ENCODE measurements at places on chromosomes 12 and 14.

DNA sequence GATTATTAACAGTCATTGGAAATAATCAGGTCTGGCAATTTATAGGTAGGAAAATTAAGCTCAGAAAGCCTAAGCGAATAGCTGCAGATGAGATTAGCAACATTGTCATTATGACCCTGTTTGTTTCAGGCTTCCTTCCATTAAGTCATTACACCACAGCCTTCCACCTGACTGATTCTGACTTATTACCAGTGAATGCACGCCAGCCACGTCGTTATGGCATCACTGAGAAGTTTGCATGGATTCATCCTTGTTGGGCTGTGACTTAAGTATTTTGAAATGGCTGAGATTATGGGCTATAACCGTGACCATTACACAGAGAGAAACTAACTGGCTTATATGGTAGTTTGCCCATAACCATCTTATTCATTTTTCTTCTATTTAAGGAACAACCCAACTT, 18.6 kb downstream of the RASSF8 start:
- DNase-seq = no peak

- no peak for DNase-seq
Measured at GRCh38 chr12:84698576-84699333, 213.8 kb downstream of the SLC6A15 start.

DNA sequence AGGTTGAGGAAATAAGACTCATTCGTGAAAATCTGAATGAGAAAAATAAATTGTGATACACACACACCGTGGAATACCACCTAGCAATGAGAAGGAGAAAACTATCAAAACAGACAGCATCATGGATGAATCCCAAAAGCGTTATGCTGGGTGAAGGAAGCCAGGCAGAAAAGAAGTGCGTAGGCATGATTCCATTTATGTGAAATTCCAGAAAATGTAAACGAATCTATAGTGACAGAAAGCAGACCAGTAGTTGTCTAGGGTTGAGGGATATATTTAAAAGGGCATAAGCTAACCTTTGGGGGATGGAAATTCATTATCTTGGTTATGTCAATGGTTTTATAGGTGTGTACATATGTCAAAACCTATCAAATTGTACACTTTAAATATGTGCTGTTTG, 42.5 kb upstream of the ANO2 start:
- DNase-seq = no peak

GRCh38 chr12:6084261-6084968, 40.1 kb downstream of the VWF start:
- no peak for DNase-seq

DNA sequence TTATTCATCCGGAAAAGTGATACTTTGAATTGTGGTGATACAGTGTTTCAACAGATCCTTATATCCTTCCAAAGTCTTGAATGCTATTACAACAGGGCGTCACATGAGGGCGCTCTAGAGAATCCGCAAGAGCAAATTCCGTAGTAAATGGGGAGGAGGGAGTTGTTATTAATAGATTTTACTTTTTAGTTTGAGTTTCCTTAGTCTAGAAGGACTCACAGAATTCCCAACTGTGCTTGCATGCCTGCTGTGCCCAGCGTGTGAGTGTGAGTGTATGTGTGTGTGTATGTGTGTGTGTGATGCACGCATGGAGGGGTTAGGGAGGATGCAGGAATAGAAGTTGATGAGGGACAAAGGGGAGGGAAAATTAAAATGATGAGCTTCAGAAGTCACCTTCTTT, 375.3 kb downstream of the C12orf75 start:
- peak; percentile 48 for DNase-seq

GRCh38 chr14:74949859-74950573, 5.4 kb downstream of the PGF start:
- DNase-seq = no peak

- no peak for DNase-seq
Measured at GRCh38 chr12:9464408-9464807, 143.3 kb downstream of the KLRB1 start.

GRCh38 chr12:70837026-70837425, 83.5 kb downstream of the PTPRR start:
- DNase-seq = no peak

DNA sequence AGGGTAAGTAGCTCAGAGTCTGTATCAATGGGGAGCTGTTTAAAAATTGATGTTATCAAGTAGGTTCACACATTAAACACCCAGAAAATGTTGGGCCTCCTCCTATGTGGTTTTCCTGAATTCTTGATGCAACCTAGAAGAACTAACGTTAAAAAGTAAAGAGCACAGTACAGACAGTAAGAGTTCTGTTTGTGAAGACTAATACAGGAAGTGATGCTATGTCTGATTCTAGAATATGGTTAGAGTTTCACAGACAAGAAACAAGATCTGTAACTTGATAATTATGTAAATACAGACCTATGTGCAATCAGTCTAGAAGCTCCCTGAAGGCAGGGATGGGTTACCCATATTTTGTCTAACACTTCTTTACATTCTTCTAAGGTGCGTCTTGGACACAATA, 214.9 kb upstream of the BTG1 start:
- DNase-seq = no peak

DNA sequence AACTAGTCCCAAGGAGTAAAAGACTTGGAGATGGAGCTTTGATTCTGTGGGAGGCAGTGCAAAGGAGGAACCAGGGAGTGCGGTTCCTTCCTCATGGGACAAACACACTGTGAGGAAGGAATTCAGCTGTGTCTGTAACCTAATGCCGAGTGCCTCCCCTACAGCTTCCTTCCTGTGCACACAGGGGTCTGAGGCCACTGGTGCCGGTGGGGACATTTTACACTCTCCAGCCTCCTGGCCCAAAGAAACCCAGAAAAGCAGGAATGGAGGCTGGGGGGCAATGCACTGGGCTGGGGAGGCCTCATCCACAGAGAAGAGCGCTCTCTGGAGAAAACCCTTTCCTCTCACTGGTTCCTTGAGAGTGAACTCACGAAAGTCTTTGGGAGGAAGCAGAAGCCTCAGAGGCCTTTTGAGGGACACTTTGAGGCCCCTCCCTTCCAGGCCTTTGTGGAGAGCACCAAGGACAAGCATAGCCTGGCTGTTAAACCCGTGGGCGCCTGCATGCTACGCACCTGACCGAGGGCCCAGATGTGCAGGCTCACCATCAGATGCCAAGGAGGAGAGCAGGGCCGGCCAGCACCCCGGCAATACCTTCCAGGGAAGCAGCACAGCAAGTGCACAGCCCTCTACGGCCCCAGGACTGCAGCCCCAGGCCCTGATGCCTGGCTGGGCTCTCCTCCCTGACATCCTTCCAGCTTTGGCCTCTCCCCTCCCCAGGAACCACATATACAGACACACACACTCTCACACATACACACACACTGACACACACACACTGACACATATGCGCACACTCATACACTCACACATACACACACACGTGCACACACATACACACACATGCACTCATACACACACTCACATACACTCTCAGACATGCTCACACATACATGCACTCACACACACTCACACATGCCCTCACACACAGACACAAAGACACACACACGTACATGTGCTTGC, 52.0 kb downstream of the NFKBIA start:
- no peak for DNase-seq

DNA sequence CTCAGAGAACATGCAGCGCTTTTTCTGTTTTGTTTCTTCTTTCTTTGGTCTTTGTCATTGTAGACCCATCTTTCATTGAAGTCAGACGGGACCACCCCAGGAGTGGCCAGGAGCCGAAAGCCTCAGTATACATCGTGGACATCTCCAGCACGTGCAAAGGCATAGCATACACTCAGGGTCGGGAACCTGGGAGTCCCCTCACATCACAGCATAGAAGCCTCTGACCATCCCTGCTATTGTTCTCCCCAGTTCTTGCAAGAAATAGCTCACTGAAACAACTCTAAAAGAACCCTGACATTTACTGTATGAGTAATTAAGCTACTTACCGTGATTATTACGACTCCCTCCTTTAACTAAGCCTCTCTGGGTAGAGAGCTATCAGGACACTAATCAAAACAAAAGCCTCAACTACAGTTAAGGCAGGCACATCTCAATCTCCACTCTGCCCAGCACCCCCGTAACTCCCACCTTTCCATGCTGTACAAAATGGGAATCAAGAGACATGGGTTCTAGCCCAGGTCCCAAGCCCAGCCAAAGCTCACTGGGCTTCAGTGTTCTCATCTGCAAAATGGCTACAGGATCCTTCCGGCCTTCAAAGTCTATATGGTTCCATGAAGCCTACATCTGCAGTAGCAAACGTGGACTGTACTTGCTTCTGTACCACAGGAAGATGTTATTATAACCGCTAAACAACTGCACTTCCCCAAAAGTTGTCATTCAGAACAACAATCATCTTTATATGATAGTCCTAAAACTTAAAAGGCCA, 6.7 kb downstream of the CCDC88C start:
- no peak for DNase-seq

- DNase-seq = no peak
Measured at GRCh38 chr14:93160353-93160801, 24.3 kb downstream of the MOAP1 start.

DNA sequence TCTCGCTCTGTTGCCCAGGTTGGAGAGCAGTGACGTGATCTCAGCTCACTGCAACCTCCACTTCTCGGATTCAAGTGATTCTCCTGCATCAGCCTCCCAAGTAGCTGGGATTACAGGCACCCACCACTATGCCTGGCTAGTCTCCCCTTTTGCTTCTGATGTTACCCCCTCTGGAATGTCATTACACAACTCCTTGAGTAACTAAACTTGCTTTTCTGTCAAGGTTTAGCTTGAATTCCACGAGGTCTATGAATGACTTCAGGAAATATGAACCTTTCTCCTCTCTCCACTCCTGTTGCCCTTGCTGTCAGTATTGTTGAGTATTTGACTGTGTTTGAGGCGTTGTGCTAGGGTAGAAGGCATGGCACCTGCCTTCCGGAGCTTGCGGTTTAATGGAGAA, 16.8 kb upstream of the RTRAF start:
- no peak for DNase-seq

GRCh38 chr14:104350463-104351185, 212.2 kb downstream of the KIF26A start:
- DNase-seq = peak; percentile 78
